HFFc6 (cell line): ENCODE measurements at places on chromosomes 5 and 9. TPM values are rescaled to one million over a fixed set of nuclear protein-coding genes. Genes with fewer than 3 reads are reported as not detected.
A peak's percentile ranks its signal among the peaks of the same experiment; 100 is the strongest.

The FCN2 gene
- total RNA-seq = not detected in 3 replicates

DNA sequence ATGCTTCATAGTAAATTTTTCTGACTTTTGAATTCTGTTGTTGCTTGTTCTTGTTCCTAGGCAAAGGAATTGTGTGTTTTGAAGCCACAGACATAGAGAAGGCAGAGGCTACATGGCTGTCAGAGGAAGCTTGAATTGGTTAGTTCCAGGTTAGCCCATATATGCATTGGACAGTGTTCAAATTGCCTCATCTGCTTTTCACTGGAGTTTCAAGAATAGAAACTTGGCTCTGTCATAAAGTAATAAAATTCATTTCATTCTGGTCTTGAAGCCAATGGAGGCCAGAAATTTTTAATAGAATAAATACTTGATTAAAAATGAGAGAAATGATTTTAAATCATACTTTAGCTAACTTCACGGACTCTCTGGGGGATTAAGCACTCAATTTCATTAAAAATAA is 178.0 kb downstream of the YIPF5 start:
- DNase-seq = no peak
- H3K36me3 ChIP-seq = peaks cover 5% of the 10 kb centered on the region; the same call in 1 of the 2 replicates
- H3K4me3 ChIP-seq = no peak overlapping the region
- H3K27me3 ChIP-seq = no peaks in the 10 kb centered on the region
- H3K27ac ChIP-seq = no peak overlapping the region

GRCh38 chr5:141992349-141992963 is 20.4 kb downstream of the GNPDA1 start:
- no peak overlapping the region for H3K27ac ChIP-seq
- H3K27me3 ChIP-seq = peaks cover 2% of the 10 kb centered on the region; the same call in 1 of the 2 replicates
- H3K4me3 ChIP-seq = no peak overlapping the region
- peak; percentile 58 for DNase-seq
- peaks cover 28% of the 10 kb centered on the region for H3K36me3 ChIP-seq

- DNase-seq = peak; percentile 85
- H3K36me3 ChIP-seq = no peaks in the 10 kb centered on the region
- H3K27me3 ChIP-seq = peaks cover 3% of the 10 kb centered on the region; the same call in 1 of the 2 replicates
Measured at GRCh38 chr5:169350016-169350415, 49.1 kb upstream of the SLIT3 start.

DNA sequence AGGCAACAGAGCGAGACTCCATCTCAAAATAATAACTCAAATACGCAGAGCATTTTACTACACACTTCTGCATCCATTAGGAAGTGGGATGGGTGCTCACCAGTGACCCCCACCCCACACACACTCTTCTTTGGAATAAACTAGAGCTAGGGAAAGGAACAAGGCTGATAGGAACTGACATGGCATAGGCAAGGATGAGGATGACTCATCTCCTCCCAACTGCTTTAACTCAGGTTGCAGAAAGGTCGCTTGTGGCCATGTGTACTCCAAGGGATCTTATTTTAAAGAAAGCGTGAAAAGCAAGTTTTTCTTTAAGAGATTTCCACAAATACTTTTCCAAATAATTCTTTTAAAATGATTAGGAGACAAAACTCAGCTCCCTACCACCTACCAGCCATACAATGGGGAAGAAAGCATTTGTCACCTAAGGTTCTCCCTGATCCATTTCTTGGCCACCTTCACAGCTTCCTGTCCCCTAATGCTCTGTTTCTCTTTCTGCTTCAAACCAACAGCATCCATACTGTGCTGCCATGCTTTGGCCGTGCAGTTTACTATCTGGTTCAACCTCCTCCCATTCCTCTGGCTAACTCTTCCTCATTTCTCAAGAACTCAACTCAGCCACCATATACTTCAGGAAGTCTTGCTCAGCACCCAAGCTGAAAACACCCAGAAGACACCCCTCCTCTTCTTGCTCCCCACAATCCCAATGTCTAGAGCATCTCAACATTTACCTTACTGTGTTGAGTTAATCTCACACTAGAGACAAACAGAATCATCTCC is 211.9 kb downstream of the ACTL7B start:
- H3K27ac ChIP-seq = no peak overlapping the region
- no peak for DNase-seq
- H3K4me3 ChIP-seq = no peak overlapping the region
- no peaks in the 10 kb centered on the region for H3K4me1 ChIP-seq
- no peaks in the 10 kb centered on the region for H3K36me3 ChIP-seq
